Amniotic epithelial cell (primary cell): ENCODE measurements at places on chromosomes 5 and 9.
A peak's percentile ranks its signal among the peaks of the same experiment; 100 is the strongest.

- no peak for DNase-seq
Measured at GRCh38 chr5:148859703-148860102, 33.3 kb downstream of the ADRB2 start.

GRCh38 chr5:176161431-176161830 lies 76.8 kb upstream of the SIMC1 start:
- peak; percentile 9 for DNase-seq

DNA sequence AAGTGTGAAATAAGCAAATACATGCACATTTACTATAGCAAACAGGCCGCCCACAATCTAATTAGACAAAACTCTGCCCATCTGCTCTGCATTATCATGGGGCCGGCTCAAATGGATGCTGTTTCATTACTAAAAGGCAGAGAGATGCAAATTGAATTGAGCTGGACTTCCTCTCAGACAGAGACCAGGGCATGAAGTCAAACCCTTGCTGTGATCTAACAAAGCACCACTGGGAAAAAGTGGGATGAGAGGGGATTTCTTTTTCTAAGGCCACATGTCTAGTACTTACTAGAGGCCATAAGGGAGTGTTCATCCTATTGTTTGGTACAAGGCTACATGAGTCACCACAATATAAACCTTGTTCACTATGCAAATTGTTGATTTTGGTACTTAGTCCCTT lies 614.7 kb downstream of the ISL1 start:
- no peak for DNase-seq

DNA sequence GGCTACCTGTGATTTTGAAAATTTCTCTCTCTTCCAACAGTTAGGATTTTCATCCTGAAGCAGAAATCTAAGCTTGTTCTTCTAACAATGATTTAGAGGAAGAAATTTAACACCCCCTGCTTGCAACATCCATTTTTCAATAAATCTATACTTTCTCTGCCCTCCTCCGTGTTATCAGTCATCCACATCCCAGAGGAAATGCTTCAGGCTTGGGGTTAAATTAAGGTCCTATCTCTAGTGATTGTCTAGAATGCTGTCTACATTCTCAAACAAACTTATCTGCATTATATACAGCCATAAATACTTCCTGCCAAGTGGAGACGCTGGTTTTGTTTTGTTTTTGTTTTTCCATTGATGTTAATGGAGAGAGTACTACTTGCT lies 371.0 kb downstream of the CSNK1G3 start:
- DNase-seq: peak; percentile 79

GRCh38 chr5:98705841-98706240 lies 67.6 kb upstream of the RGMB start:
- DNase-seq: no peak

DNA sequence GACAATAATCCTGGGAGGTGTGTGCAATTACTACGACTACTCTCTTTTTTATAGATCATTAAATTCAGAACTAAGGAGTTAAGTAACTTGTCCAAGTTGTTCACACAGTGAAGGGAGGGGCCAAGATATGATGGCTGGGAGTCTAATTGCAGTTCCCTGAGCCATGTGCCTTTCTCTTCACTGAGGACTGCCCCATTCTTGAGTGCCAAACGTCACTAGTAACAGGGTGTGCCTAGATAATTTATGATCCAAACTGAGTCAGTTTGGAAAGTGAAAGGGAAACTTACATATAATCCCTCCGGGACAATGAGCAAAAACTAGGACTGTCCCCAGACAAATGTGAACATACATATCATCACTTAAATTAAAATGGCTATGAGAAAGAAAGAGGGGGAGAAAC lies 20.2 kb downstream of the IL7R start:
- no peak for DNase-seq

GRCh38 chr5:157511651-157512644 lies 51.9 kb downstream of the NIPAL4 start:
- peak; percentile 95 for DNase-seq

GRCh38 chr9:131238402-131239021 lies 37.8 kb downstream of the FAM78A start:
- peak; percentile 47 for DNase-seq

DNA sequence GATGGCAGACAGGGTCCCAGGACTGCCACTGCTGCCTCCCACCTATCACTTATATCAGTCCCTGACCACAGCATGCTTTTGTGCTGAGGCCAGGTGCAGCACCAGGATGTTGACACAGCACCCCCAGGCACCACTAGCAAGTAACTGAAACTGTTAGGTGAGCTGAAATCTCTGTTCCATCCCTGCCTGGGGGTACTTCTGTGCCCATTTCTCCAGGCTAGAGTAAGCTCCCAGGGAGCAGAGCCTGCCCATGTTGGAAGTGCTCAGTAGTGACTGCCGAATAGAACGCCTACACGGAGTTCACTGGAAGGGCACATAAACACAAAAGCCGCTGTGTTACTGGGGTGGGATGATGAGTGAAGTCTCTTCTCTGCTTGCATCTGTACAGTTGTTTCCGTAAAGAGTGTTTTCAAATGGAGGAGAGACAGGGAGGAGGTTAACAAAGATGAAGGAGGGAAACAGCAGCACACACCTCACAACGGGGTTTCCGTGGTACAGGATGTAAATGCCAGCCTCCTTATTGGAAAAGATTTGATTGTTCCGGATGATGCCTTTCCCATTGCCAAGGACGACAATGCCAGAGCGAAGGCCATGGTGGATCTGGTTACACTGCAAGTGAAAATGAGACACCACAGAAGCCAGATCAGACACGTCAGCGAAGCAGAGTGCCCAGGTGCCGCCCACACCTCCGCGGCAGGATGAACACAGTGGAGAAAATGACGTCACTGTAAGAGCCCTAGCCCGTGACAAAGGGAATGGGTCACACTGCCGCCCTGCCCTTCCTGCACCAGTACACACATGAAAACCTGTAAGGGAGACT lies 43.1 kb downstream of the POLR1E start:
- no peak for DNase-seq

GRCh38 chr5:132662925-132663770 lies 5.2 kb downstream of the IL13 start:
- peak; percentile 26 for DNase-seq

GRCh38 chr5:102223542-102224477 lies 72.3 kb downstream of the SLCO4C1 start:
- DNase-seq: peak; percentile 29

DNA sequence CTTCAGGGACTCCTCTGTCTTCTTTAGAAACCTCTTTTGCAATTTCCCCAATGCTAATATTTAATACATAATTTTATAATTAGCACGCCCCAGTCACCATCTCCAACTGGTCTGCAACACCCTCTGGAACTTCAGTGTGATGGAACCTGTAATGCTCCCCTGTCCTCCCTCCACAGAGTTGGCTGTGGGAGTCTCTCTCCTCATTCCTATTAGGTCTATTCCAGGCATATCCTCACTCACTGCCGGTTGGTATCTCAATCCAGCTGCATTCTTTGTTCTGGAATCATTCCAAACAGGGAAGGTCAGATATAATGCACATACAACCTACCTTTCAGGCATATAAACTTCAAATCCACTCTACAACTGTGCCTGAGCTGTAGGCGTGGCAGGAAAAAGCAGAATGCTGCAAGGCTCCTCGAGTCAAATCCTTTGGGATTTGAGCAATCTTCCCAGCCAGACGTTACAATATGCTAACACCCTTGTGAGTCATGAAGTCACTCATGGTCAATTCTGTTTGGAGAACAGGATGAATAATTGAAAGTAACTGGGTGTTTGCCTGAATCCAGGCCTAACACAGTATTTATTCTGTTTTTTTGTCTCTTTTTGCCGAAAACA lies 293.8 kb downstream of the CWC27 start:
- peak; percentile 95 for DNase-seq

DNA sequence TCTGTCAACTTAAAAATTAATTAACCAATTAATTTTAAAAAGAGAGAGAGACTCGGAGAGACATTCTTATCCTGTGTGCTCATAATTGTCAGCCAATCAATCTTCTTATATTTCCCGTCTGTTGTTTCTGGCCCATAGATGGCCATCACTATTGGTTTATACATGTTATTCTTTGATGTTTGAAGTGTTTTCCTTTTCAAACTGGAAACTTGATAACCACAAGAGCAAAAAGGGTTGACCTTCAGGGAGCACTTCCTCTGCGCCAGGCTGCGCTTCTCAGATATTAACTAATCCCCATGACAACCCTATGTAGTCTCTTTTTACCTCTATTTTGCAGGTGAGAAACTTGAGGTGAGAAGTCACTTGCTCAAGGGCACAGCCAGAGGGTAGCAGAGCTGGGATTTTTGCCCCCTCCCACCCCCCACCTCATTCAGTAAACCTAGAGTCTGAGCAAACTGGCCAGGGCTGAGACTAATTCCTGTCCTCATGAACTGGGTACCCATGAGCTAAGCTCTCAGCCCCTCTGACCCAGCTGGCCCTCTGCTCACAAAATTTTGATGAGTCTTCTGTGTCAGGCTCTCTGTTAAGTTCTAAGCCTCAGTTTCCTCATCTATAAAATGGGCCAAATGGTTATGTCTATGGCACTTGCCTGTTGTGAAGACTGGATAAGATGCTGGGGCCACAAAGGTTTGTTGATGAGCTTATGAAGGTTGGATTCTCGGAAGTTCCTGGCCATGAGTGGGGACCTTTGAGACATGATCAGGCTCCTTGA lies 86.0 kb upstream of the SH3PXD2B start:
- DNase-seq: no peak

DNA sequence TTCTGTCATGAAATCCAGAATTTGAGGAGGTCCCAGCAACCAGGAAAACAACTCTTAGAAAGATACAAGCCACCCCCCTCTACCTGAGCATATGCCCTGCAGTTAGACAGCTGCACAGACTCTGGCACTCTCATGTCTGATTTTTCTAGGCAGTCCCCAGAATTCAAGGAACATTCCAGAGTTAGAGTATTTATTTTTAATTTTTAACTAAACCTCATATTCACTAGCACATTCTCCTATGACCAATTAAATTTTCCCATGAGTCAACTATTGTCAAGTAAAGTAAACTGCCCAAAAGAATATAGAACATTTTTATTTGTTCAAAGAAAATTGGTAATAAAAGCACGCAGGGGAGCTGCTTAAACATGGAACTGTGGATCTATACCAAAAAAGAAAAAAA lies 490.5 kb upstream of the SEMA6A start:
- DNase-seq: no peak

DNA sequence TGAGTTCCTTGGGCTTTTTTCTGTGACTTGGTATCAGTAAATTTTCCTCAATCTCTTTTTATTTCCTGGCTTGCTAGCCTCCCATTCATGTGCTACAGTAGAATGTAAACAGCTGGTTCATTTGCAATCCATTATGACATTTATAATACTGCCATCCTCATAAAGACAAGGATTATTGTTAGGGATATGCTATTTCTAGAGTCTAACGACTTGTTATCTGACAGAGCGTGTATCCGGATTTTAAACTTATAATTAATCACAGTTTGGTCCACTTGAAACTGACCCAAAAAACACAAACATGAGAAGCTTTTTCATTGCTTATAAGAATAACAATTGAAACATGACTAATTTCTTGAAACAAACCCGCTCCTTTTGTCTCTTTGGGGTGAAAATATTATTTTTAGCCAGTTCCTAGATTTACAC lies 585.8 kb downstream of the TLE4 start:
- DNase-seq: no peak

DNA sequence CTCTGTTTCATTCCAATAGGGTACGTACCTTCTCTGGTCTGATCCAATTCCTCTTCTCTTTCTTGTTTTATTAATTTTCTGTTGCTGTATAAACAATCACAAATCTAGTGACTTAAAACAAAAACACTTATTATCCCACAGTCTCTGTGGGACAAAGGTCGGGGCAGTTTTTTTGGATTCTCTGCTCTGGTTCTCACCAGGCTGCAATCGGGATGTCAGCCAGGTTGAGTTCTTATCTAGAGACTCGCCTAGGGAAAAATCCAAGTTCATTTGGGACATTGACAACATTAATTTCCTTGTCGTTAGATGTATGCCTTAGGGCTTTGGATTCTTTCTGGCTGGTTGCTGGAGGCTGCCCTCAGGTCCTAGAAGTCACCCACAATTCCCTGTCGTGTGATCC lies 430.5 kb upstream of the RORB start:
- DNase-seq: no peak

GRCh38 chr5:122175091-122175490 lies 45.7 kb downstream of the ZNF474 start:
- DNase-seq: no peak

- no peak for DNase-seq
Measured at GRCh38 chr5:59157068-59157467, 574.2 kb downstream of the RAB3C start.

GRCh38 chr9:83242066-83242465 lies 179.1 kb upstream of the RASEF start:
- no peak for DNase-seq

- peak; percentile 86 for DNase-seq
Measured at GRCh38 chr5:15501091-15501791, 1.3 kb downstream of the FBXL7 start.

GRCh38 chr9:130165579-130165978 lies 6.6 kb upstream of the NCS1 start:
- DNase-seq: no peak

- no peak for DNase-seq
Measured at GRCh38 chr9:135815413-135815812, 91.9 kb downstream of the CAMSAP1 start.

GRCh38 chr5:152607401-152608160 lies 202.5 kb upstream of the NMUR2 start:
- no peak for DNase-seq

DNA sequence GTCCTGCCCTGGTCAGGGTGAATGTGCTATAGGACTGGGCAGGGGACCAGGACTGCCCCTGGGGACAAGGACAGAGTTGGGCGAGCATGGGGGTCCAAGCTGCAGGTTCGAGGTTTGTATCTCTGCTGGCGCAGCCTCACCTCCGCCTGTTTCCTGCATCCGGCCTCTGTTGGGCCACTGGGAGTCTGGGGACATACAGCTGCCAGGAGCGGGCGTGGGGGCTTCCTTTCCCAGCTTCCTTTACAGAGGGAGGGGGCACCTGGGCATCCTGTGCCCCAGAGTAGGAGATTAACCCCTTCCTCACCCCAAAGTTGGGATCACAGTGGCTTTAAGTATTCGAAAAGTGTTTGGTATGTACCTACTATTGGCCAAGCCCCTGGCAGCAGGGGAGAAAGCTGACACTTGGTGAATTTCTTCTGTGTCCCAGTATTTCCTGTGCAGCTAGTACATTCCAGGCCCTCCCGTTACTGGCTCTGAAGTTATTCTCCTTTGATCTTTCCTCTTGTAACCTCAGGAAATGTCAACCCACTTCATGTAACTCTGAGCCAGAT lies 19.0 kb downstream of the OLFML2A start:
- no peak for DNase-seq
